AG08396 (cell line): ENCODE measurements at places on chromosomes 12 and 14.
A peak's percentile ranks its signal among the peaks of the same experiment; 100 is the strongest.

GRCh38 chr14:63273717-63274655, 44.7 kb downstream of the GPHB5 start:
- no peak for DNase-seq

- DNase-seq: no peak
Observed at GRCh38 chr12:5442251-5443006, 10.5 kb downstream of the NTF3 start.

DNA sequence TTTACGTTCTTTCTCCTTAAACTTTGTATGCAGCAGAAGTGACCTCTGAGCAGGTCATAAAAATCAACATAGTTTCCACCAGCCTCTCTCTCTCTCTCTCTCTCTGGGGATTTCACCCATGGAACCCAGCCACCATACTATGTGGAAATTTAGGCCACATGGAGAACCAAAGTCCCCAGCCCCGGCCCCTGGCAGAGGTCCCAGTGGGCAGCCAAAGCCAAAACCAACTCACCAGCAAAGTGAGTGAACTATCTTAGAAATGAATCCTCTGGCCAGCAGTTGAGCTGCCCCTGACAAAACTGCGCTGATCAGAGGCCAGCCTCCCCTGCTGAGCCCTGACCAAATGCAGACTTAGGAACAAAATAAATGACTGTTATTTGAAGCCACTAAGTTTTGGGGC, 9.2 kb downstream of the DUSP6 start:
- DNase-seq: no peak

DNA sequence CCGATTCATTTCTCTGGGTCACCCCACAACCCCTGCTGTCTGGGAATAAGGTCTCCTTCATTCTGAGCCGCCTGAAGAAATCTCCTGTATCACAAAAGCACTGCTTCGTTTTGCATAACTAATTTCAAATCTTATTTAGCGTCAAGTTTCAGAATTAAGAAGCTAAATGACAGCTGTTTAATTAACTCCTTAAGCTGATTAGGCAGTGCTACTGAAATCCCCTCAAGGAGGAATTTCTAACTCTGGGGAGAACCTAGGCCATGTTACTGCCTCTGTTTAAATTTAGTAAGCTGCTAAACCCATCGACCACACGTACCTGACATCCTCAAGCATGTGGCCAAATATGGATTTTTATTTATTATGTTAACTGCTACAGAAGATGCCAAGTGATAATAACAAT, 373.6 kb downstream of the GLT1D1 start:
- no peak for DNase-seq

DNA sequence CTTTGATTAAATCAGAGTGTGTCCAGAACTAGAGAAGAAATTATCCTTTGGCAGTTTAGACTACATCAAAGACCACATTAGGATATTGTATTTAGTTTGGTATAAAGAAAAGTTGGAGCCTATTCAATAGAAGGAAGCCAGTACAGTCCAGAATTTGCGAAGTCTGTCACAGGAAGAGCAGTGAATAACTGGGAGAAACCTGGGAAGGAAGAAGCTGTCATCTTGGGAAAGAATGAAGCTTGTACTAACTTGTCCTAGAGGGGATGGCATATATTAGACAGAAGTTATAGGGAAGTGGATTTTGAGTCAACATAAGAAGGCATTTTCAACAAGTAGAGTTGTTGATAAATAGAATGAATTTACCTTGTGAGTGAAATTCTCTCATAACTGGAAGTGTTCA, 386.7 kb downstream of the LRIG3 start:
- DNase-seq: no peak

DNA sequence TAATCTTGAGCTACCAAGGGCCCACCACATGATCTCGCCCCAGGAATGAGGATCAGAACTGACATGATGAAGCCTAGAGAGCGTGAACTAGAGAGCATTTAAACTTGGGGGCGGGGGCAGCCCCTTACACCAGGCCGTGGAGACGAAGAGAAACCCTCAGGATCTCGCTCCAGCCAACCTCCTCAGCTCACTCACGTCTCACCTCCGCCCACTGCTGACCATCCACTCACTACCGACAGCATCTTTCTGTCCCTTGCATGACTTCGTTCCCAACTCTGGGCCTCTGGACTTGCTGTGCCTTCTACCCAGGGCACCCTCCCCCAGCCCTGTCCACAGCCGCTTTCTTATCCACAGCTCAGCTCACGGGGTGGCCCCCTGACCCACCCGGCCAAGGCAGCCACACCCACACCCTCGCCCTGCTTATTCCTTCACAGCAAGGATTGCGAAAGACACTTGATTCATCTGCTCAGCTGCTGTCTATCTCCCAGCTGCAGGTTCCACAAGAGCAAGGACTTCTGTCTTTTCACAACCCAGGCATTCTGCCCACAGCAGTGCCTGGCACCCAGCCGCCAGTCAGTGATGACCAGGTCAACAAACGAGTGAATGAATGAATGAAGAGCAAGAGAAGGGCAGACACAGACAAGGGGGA, 6.4 kb downstream of the STX2 start:
- DNase-seq: peak; percentile 42

- DNase-seq: no peak
Observed at GRCh38 chr12:110453569-110454296, 3.6 kb upstream of the ARPC3 start.

DNA sequence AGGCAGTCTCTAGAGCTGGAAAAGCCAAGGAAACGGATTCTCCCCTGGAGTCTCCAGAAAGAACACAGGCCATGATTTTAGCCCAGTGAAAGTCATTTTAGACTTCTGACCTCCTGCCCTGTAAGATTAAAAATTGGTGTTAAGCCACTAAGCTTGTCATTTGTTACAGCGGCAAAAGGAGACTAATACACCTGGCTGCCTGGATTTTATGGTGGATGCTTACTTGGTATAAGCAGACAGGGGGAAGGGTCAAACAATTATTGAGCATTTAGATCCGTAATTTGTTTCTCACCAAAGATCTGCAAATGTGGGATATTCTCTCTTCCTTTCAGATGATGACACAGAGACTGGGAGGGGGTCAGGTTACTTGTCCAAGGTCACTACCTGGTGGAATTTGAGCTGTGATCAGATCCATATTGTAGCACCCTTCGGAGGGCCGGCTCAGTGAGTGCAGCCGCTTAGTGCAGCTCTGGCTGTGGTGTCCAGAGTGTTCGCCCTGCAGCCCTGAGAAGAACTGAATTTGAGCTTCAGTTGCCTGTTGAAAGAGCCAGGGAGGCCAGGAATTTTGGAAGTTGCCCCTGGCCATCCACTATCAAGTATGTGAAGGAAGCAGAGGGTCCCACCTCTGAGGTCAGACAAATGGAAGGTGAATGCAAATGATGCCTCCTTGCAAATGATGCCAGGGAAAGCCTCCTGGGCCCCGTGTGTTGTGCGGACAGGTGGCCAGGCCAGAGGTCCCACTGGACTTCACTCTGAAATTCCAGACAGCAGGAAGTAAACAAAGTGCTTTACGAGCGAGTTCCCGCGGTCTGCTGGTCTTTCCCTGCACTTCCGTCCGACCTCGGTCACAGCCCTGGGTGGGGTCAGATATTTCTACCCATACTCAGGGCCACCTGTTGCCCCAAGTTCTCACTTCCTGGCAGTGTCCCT, 15.1 kb downstream of the GLRX5 start:
- DNase-seq: no peak

DNA sequence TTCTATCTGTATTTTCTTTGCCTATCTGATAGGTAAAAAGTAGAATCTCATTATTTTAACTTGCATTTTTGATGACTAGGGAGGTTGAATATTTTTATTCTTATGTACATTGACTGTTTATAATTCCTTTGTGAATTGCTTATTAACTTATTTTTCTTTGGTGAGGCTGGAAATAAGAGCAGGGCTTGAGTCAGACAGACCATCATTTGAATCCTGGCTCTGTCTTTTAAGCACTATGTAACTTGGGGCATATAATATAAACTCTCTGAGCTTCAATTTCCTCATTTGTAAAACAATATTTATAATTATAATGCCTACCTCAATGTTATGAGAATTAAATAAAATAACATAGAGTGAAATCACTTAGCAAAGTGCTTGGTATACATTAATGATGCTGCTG, 108.9 kb downstream of the MSRB3 start:
- DNase-seq: no peak

GRCh38 chr12:69676257-69677012, 22.7 kb downstream of the BEST3 start:
- DNase-seq: no peak

GRCh38 chr14:77123381-77124325, 17.9 kb downstream of the ZDHHC22 start:
- no peak for DNase-seq

GRCh38 chr14:61147381-61147821, 133.7 kb downstream of the TMEM30B start:
- no peak for DNase-seq

GRCh38 chr14:78086342-78086741, 83.8 kb upstream of the NRXN3 start:
- no peak for DNase-seq

DNA sequence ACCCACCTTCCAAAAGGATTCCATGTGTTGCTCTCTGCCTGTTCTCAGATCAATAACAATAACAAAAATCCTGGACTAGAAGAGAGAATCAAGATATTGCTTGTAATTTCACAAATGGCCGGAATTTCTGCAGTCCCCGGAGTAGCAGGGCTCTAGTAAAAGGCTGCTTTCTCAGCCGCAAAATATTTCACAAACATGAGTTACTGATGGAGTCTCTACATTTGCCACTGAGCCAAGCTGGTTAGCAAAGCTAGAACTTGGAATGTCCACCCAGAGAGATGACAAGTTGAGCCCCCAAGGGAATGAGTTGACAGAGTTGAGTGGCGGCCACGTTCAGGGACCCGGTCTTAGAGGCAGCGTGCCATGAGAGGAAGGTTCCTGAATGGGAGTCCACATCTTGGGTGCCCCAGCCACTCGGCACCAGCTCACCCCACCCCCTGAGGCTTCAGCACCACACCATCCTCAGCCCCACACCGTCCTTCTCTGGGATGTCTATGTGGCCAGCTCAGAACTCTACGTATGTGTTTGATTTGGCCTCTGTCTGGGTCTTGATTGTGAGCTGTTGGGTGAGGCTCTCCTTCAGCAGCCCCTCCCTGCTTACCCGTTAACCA, 15.9 kb downstream of the FBLN5 start:
- no peak for DNase-seq

DNA sequence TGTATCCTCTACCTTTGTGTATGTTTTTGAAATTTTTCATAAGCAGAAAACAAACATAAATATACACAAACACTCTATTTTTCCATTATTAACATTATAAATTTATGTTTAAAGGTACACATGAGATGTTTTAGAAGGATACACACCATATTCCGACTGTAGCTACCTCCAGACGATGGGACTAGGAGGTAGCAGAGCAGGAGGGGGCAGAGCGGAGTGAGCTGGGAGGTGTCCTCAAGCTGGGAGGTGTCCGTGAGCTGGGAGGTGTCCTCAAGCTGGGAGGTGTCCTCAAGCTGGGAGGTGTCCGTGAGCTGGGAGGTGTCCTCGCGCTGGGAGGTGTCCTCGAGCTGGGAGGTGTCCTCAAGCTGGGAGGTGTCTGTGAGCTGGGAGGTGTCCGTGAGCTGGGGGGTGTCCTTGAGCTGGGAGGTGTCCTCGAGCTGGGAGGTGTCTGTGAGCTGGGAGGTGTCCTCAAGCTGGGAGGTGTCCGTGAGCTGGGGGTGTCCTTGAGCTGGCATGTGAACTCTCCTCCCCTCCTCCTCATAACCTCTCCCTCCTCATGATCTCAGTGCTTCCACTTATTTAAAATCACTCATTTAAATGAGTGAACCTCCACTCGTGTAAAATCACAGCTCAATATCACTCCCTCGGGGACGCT, 346.9 kb upstream of the SFSWAP start:
- no peak for DNase-seq

- DNase-seq: peak; percentile 30
Observed at GRCh38 chr12:29073631-29074239, 75.3 kb upstream of the FAR2 start.

GRCh38 chr14:73792481-73792880, 59.1 kb upstream of the PTGR2 start:
- no peak for DNase-seq

DNA sequence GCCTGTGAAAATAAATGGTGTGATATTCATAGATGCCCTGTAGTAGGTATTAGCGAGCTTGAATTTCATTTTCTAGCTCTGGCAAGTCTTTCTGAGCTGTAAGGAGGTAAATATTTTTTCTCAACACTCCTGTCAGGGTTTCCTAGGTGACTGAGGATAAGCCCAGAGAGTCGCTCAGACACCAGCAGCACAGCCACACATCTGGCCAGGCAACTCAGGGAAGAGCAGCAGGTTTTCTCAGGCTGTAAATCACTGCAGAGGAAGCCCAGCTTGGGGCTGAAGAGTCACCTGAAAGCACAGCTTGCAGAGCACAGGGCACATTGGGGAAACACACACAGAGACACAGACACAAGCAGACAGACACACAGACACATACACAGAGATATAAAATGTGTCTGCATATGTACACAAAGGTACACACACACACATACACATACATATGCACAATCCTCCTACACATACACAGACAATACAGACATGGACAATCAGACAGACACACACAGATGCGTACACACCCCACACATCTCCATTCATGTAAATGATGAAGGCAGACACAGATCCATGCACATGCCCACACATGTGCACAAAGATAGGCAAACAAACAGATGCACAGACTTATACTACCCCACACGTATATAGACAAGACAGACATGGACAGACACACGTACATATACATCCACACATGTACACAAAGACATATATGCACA, 232.0 kb upstream of the TMTC1 start:
- no peak for DNase-seq

DNA sequence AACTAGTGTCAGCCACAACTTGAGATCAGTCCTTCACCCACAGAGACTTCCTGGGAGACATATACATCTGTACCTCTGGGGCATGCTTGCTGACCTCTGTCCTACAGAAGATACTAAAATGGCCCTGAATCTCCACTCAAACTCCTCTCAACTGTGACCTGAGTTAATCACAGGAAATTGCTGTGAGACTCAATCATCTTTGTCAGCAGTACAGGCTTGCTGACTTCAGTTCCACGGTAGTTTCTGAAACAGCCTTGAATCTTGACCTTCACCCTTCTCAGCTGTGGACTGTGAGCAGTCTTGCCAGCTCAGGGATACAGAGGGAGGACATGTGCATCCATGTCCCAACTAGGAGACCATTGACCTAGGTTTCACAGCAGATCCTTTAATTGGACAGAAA, 1.4 kb upstream of the KLRC1 start:
- no peak for DNase-seq

GRCh38 chr14:65879248-65880009, 466.9 kb downstream of the FUT8 start:
- DNase-seq: peak; percentile 29

GRCh38 chr12:21459474-21459873, 22.0 kb downstream of the PYROXD1 start:
- DNase-seq: no peak

- DNase-seq: no peak
Observed at GRCh38 chr12:106644335-106645073, 61.7 kb downstream of the RFX4 start.

GRCh38 chr14:67555518-67556090, 22.5 kb downstream of the PLEKHH1 start:
- DNase-seq: no peak

DNA sequence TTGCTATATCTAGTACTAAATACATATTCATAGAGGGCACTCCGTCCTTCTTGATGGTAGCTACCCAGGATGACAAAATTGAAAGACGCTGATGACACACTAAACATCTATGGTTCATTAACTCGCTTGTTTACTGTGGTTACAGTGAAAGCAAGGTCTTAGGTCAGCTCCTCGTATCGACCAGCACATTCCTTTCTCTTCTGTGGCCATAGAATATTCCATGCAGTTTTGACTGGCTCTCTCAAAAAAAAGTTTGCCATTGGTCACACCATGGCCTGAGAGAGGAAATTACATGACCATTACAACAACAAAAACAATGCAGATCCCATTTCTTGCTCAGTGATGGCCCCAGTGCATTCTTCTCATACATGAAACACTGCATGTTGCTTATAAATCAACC, 411.4 kb upstream of the SOX5 start:
- DNase-seq: peak; percentile 14
